ENCODE measurements at places on chromosomes 5 and 9.

- DNase-seq, result no peak
These were observed 67.0 kb downstream of the PTTG1 start for GRCh38 chr5:160488394-160489325.

DNA sequence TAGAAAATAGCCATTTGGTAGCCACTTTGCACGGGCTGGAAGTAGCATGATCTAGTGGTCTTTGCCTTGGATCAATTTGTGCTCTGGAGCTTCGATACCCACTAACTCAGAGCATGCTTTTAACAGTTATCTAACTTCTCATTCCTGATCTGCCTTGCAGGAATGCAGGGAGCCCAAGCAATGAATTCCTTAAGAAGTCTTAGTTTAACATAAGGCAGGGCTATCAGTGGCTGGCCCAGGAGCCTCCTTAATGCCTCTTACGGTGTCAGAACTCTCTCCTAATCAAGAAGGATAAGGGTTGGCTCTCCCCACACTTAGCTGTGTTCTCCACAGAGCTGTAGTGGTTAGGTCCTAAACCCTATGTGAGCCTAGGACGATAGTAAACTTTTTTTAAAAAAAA is 95.8 kb upstream of the TBCA start:
- no peak for DNase-seq

DNA sequence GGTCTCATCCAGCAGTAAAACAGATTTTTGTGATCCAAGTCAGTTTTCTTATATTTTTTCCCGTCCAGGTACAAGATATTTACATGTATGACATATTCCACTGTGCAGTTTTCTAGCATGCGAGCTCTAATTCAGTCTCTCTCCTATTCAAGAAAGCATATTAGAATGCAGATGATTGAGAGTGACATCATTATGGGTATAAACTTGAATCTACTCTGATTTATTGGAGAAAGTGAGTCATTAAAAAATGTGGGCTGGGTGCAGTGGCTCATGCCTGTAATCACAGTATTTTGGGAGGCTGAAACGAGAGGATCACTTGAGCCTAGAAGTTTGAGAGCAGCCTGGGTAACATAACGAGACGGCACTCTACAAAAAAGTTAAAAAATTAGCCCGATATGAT is 6.2 kb downstream of the FER start:
- DNase-seq, result no peak

DNA sequence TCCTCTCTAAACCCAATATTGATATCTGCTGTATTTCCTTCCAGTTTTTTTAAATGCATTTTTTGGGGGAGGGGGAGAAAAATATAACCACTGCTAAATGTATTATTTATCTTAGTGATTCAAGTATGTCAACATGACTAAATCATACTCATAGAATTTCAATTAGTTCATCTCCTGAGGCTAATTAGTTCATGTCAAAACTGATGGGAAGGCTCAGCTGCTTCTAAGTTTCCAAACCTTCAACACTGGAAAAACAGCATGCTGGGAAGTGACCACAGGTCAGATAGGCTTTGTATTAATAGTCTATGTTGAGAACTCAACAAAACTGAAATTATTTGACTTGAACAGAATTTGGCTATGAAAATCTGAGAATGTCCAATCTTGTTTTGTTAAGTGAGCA is 118.7 kb downstream of the TTLL11 start:
- no peak for DNase-seq

DNA sequence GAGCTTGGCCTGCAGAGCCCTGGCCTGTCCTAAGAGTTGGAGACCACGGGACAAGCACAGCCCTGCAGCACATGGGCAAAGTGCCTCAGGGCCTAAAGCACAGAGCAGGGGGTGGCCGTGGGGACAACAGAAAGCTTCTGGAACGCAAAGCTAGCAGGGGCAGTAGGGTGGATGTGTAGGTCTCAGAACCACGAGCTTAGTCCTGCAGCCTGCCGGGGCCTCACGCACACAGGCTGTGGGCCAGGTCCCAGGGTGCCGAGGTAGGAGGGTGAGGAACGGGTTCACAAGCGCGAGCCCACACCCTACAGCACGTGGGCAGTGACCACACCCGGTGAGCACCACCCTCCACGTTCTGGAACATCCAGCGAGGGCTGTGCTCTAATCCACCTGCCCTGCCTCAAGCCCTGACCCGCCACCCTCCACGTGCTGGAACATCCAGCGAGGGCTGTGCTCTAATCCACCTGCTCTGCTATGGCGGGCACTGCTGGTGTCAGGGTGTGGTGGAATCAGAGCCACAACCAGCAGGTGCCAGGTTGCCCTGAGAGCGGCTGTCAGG is 9.3 kb downstream of the CLPTM1L start:
- no peak for DNase-seq

- DNase-seq, result peak; percentile 3
These were observed 7.8 kb upstream of the FOXI1 start for GRCh38 chr5:170097934-170098333.

DNA sequence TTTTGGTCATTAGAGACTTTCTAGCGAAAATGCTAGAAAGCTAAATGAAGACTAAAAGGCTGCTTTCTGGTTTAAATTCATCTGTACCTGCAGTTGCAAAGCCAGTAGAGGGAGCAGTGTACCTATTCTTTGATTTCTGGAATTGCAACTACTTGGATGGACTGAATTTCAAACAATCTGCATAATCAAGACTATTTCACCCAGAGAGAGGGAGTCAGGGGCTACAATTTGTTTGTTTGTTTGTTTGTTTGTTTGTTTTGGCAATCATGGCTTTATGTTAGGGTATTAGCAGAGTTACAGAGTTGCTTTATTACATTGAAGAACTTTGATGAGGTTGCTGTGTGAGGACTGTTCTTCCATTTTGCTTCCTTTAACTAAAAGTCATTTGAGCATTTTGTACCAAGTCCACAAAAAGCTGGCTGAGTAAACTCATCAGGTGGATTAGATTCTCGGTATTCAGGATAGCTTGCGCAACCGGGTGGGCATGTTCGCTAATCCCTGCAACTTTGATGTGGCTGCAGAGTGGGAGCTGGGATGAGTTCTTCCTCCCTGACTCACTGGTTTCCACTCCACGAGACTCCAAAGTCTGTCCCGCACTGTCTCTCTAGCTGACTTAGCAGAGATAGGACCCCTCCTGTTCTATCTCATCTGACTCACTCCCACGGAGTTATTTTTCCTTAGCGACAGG is 80.0 kb upstream of the TUT7 start:
- peak; percentile 30 for DNase-seq

DNA sequence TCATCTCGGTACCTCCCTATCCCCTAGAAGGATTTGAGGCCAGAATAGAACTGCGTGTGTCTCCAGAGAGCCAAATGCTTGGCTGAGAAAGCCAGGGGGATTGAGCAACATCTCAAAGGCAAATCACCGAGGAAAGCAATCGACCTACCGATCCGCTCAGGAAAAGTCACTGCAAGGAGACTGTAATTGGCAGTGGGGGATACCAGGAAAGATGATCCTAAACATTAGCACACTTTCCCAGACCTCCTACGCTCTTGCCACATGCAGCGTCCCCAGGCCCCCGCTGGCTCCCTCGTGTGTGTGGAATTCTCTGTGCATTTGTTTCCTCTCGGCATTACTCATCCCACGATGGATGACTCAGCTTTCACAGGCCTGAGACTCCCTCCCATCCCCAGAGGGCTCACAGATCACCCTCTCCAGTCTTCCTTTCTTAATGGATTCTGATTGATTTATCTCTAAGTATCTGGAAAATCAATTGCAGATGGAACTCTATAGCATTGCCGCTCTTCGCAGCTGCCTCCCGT is 82.2 kb upstream of the ICE1 start:
- DNase-seq, result peak; percentile 11

GRCh38 chr5:137791387-137791786 is 37.2 kb upstream of the HNRNPA0 start:
- no peak for DNase-seq

DNA sequence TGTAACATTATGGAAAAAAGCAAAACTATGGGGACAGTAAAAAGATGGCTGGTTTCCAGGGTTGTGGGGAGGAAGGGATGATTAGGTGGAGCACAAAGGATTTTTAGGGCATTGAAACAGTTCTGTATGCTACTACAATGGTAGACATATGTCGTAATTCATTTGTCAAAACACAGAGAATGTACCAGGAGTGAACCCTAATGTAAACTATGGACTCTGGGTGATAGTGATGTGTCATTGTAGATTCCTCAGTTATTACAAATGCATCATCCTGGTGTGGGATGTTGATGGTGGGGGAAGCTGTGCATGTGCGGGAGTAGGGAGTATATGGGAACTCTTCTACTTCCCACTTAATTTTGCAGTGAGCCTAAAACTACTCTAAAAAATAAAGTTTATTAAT is 135.0 kb upstream of the GABRP start:
- no peak for DNase-seq

DNA sequence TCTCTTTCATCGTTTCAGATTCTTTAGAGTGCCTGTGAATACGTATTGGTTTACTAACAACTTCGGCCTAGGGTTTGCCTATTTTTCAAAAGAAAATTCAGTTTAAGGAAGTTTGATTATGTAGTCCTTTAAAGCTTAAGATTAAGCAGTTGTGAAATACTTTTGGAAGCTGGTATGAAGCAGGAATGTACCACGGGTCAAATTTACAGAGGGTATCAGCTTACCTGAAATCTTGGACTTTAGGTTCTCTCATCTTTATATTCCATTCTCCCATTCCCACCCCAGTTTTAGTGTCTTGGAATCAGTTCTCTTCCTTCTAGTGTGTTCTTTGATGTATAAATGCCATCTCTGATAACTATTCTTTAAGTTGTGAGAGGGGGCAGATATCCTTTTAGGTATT is 53.2 kb downstream of the IQGAP2 start:
- DNase-seq, result no peak

DNA sequence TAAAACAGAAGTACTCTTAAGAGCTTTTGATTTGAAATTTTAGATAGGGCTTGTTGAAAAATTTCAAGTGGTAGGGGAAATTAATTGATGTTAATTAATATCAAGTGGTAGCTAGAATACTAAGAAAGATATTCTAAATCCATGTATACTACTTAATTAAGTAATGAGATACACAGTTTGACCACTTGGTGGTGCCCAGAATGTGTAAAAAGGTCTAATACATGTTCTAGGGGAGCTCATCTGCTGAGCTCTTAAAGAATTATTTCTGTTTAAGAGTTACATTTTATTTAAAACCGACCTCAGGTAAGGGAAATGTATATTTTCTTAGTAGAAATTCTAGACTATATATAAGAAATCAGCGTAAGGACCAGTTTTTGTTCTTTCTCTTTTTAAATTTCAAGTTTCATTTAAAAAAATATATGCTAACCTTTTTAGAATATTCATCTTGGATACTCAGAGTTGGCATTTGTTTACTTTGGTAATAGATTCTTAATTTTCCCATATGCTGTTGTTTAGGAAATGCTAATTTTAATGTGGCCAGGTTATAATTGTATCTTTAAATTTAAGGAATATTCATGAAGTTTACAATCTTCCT is 61.5 kb downstream of the LNPEP start:
- DNase-seq, result peak; percentile 38

DNA sequence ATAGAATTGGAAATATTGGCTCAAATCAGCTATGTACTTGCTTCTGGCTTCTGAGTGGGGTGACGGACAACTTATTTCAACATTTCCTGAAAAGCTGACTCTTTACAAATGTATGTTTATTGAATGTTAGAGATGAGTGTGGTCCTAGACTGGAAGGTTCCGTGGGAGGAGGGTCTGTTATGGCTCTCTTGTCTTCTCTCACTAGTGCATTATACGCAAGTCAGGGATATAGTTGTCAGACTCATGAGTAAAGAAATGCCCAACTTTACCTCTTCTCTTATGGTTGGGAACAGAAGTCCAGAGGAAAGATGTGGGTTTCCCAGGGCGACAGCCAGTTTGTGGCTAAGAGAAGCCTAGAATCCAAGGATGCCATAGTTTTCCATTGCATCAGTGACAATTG is 839.3 kb upstream of the WWC1 start:
- no peak for DNase-seq

DNA sequence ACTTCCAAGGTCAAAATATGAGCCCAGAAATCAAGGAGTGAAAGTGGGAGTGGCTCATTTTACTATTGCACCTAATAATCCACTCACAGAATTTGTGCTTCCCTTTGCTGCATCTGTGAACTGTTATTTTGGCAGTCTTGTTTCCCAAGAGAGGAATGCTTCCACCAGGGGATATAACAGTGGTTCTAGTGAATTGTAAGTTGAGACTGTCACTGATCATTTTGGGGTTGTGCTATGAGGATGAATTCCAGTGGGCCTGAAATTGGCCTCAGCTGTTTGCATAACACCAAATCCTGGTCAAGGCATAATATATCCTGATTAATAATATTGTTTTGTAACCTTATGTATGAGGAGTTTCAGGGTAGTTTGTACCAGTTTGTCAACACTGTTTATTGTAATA is 14.4 kb downstream of the FAM200C start:
- DNase-seq, result no peak

DNA sequence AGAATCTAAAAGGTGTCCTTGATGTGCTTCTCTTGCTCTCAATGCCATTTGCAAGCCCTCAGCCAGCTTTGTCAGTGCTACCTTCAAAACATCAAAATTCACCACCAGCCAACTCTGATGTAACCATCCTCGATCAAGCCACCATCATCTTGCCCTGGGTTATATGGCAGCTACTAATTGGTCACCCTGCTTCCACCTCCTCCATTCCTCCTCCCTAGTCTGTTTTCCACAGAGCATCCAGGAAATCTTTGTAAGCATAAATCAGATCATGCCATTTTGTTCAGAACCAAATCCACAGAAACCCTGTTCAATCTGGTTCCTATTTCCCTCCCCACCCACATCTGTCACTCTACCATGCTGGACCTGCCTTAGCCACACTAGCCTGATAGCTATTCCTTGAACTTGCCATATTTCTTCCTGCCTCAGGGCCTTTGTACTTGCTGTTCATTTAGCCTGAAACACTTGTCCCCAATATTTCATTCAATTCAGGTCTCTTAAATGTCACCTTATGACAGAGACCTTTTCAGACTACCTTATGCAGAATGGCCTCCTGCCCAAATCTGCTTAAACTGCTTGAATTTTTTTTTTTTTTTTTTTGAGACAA is 1.9 kb upstream of the B4GALT1 start:
- no peak for DNase-seq

DNA sequence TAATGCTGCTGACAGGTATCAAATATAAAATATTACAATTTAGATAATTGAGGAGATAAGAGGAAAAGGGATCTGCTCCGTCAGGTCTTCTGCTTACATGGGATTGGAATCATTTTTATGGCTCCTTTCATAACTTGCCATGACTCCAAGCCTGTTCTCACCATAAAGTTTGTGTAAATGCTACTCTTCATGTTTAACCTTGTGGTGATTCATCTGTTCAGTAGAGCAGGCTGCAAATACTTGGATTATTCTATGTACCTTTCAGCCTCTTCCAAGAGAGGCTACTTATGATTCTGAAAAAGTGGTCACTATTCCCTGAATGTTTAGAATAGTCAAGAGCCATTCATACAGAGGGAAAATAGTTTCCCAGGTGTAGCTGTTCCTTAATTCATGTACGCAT is 66.9 kb downstream of the SLC44A1 start:
- no peak for DNase-seq

- DNase-seq, result peak; percentile 66
These were observed 25.1 kb upstream of the CDKN2AIPNL start for GRCh38 chr5:134436523-134437339.

GRCh38 chr5:71883742-71884103 is 164.6 kb downstream of the CARTPT start:
- no peak for DNase-seq

- no peak for DNase-seq
These were observed 2.8 kb downstream of the SMIM32 start for GRCh38 chr5:136190091-136190720.

GRCh38 chr5:137070521-137070920 is 428.6 kb downstream of the SPOCK1 start:
- DNase-seq, result no peak

GRCh38 chr9:72844440-72844768 is 108.4 kb downstream of the ALDH1A1 start:
- no peak for DNase-seq

GRCh38 chr5:132225165-132226032 is 2.3 kb downstream of the P4HA2 start:
- peak; percentile 55 for DNase-seq

All from putamen (tissue), 1 donor.